ENCODE measurements at places on chromosomes 12 and 14.

- no peak for DNase-seq
Measured at GRCh38 chr14:24093207-24093900, 757 bp upstream of the PCK2 start.

DNA sequence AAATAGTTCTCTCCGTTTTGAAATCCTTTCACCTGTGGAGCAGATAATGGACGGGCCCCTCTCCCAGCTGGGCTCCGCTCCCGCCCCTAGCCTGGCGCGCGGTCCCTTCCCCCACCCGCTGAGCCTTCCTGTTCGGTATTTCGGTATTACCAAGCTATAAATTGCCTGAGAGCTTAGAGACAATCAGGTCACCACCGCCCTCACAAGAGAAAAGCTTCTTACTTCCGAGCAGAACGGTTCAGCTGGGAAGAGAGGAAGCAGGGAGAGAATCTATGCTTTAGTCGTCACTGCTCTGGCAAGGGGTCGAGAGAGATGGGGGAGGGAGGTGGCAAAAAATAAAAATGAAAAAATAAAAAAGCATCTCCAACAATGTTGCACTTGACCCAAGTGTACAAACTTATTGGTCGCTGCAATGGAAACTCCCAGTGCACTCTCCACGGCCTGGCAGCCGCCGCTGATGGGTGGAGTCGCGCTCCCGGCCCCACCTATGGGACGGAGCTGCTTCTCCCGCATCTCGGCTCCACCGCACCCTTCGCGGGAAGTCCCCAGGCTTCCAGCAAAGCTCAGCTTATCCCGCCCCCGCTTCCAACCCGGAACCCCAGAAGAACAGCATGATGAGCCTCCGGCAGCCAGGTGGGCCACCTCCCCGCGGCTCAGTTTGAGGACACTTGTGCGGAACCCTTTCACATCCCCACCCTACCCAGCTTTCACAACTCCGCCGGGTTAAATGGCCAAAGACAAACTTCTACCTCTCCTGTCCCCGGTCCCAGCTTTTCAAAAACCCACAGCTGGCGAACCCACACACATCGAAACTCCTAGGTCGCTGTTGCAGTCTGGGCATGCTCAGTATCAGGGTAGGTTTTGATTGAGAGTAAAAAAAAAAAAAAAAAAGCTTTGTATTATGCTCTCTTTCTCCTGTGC is 832 bp upstream of the SYT1 start:
- peak; percentile 64 for DNase-seq

DNA sequence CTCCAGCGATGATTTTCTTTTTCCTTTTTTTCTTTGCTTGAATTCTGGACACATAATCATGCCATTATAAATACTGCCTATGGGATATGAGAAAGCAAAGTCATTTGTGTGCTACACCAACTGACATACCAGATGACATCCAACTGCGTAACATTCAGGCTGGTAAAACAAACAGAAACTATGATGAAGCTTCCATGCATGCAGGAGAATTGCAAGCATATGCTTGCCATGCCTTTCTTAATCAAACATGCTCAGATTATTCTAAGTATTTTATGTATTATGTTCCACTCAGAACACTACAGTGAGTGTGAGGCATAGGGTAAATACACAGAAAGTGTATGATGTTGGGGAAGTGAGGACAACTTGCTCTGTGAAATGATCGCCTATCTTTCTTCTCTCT is 97.4 kb downstream of the C12orf50 start:
- DNase-seq = no peak

DNA sequence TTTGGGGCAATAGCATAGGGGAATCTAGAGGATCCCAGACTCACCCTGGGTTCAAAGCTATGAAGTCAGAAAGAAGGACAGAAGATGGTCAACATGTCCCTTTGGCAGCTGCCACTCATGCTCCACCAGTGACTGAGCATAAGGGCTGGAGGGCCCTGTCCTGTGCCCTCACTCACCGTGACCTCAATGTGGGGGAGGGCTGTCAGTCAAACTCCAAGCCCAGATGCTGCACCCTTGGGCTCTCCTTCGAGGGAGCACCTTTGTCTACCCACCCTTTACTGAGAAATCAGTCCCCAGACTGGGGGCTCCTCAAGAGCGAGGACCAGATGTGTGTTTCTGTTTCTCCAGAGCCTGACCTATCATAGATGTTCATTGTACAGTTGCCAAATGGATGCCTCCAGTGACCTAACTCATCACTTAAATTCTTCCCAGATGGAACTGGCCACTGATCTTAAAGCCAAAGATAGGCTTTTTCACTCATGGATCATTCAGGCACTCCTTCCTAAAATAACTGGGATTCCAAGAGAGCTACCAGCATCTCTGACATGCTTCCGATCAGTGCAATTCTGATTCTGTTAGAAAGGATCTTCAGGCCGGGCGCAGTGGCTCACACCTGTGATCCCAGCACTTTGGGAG is 27.2 kb upstream of the VSX2 start:
- no peak for DNase-seq

GRCh38 chr12:19819231-19819630 is 379.9 kb downstream of the AEBP2 start:
- no peak for DNase-seq

- no peak for DNase-seq
Measured at GRCh38 chr12:52358575-52359350, 8.5 kb downstream of the KRT85 start.
